ENCODE measurements at places on chromosomes 13 and 19.

DNA sequence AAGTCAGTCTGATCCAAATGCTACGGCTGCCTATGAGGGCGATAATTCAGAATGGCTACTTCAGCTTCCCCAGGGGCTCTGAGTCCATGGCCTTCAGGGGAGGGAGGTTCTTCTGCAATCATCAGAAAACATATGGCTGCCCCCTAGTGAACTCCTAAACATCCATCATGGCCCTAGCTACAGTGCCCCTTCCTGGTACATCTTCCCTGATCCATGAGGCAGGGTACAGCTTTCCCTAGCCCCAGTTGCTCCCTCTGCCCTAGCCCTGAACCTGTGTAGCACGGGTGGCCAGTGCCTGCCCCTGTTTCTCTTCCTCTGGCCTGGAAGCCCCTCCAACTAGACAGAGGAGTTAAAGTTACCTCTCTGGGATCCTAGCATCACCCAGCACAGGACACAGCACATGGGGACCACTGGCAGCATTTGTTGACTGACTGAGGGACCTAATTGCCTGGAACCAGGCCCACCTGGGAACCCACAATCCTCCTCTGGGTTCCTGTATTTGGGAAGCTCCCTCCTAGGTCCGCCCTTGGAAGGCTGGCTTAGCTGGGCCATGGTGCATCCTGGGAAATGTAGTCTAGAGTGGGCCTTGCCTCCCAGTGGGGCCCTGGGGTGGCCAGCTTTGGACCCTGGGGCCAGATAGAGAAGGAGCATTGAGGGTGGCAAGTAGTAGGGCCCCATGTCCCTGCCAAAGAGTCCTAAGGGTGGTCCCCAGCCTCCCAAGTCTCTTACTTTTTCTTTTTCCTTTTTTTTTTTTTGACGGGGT lies 17.7 kb upstream of the SEMA6B start:
- DNase-seq, result no peak

GRCh38 chr19:16949496-16950023 lies 60.8 kb downstream of the F2RL3 start:
- DNase-seq, result no peak

DNA sequence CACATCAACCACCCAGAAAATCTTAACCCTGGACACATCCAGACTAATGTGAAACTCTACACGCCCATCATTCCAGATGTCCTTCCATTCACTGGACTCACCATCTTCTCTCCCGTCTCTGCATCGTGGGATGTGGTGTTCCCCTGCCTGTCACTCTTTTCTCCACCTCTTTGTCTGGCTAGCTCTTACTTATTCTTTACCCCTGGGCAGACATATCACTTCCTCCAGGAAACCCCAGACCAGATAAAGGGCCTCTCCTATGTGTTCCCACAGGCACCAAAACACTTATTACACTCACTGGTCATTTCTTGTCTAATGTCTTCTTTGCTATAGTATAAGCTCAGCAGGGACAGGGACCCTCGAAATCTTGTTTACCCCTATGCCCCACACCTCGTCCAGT lies 109.3 kb upstream of the IPO5 start:
- DNase-seq, result no peak

DNA sequence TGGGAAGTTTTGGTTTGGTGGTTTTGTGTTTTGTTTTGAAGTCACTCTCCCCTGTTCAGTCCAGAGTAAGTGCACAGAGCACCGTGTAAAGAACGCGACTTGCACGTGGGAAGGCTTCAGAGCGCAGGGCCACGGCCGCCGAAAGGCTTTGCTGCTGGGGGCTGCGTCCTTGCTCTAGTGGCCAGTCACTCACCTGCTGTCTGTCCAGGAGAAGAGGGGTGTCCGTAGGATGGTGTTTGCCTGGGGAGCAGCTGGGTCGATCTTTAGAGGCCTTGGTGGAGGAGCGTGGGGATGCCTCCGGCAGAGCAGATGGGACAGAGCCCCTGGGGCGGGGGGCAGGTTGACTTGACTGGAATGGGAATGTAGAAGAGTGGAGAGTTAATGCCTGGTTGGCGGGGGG lies 116.6 kb upstream of the MCF2L start:
- no peak for DNase-seq

GRCh38 chr13:46354156-46355087 lies 32.6 kb downstream of the RUBCNL start:
- peak; percentile 55 for DNase-seq

All from retinal pigment epithelial cell (primary cell).